ENCODE measurements at places on chromosomes 11 and 22.

DNA sequence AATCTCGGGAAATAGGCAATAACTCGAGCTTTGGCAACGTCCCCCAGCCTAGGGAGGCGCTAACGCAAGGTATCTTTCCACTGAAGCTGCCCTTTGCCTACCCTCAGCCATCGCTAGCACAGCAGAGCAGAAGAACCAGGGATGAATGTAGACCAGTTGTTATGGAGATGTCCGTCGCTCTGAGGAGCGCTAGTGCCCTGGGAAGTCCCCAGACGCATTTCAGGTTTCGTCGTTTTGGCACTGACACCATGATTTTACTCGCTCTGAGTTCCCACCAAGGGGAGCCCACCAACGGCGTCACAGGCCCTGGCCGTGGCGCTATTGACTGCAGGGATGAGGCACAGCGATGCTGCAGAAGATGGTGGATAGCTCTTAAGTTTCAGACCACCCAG, 22.7 kb upstream of the BDNF start:
- no peak for DNase-seq

- no peak for DNase-seq
These were observed 125.6 kb downstream of the BCR start for GRCh38 chr22:23305922-23306374.

GRCh38 chr22:45889539-45890350, 87.2 kb downstream of the WNT7B start:
- no peak for DNase-seq

- DNase-seq: no peak
These were observed 17.6 kb downstream of the MYH9 start for GRCh38 chr22:36369922-36370791.

All from stimulated activated CD8-positive, alpha-beta memory T cell treated with anti-CD3 and anti-CD28 coated beads, Interleukin-15, amount 100 ng/mL, for 24 hours (primary cell).